Sigmoid colon (tissue), 7 donors: ENCODE measurements at places on chromosomes 2 and 18. TPM values are rescaled to one million over a fixed set of nuclear protein-coding genes. Genes with fewer than 3 reads are reported as not detected.

DNA sequence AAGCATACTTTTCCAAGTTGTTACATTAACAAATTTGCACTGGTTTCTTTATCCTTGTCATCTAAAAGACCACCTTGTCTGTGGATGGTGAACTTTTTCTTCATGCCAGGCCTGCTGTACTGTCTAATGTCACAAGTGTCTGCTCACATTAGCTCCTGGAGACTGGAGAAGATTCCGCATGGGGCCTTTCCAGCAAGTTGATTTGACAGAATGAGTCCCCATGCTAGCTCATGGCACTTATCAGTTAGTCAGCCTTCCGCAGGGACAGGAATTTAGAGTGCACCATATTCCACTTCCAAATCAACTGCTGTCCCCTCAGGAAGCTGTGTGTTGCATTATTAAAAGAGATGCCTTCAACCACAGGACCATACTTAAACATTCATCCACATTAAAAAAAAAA is 41.4 kb upstream of the LRPPRC start:
- DNase-seq = no peak

The WDFY1 gene
- 22.8 TPM for total RNA-seq

DNA sequence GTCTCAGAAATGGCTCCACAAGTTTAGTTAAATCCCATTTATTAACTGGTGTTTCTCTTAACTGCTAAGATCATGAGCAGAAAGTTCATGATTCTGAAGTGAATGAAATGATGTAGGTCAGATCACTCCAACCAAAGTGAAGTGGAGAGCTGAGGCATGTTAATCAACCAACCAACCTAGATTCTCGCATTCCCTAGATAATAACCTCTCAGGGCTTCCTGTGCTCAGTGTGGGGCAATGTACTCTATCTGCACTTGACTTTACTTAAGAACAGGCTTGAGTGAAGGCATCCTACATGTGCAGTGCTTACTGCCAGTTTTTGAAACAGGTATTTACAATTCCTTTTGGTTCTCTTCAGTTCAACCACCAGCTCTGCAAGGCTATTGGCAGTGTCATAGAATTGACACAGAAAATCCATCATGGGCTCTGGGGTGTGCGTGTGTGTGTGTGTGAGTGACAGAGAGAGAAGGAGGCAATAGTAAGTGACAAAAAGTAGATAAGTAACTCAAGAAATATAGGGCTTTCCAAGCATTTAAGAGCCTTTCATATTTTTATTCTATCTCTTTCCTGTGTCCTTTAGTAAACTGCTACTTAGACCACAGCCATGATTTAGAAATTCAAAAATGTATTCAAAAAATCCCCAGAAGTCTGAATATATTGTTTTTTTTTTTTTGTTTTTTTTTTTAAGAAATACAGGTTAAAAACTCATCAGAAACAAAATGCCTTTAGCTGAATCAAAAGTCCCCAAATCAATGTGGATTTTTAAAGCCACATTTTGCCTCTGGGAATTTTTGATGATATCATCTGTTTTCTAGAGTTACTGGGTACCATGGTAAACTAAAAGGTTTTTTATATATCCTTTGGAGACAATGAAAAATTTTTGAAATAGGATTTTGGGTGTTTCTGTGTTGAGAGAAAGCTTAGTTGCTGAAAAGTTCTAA is 28.6 kb downstream of the DOCK10 start:
- no peak for DNase-seq

DNA sequence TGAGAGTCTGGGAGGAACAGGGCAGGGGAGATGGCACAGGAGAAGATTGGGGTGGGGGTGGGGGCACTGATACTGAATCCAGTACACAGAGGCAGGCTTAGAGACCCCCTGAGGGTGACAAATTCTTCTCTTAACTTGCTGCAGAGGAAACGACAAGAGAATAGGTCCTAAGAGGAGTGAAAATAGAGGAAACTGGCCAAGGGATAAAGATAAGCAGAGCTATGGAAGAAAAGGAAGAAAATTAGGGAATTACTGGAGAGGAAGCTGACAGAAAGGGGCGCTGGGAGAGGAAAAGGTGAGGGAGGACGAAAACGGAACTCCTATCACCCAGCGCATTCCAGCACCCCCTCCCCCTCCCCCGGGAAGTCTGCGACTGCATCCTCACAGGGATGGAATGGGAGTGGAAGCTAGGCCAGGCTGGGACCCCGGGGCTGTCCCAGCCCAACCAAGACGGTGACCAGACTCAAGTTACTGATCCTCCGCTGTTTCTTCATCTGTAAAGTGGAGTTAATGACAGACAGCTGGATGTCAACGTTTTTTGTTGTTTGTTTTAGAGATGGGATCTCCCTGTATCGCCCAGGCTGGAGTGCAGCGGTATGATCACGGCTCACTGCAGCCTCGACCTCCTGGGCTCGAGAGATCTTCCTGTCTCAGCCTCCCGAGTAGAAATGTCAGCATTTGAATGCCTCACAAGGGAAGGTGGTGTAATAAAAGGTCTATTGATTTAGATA is 2.6 kb upstream of the EMX1 start:
- peak; percentile 51 for DNase-seq
